ENCODE measurements at places on chromosomes 12 and 14.

- no peak for DNase-seq
These were observed 6.0 kb upstream of the SOS2 start for GRCh38 chr14:50237427-50237826.

- no peak for DNase-seq
These were observed 29.2 kb downstream of the ZCCHC8 start for GRCh38 chr12:122471324-122472226.

DNA sequence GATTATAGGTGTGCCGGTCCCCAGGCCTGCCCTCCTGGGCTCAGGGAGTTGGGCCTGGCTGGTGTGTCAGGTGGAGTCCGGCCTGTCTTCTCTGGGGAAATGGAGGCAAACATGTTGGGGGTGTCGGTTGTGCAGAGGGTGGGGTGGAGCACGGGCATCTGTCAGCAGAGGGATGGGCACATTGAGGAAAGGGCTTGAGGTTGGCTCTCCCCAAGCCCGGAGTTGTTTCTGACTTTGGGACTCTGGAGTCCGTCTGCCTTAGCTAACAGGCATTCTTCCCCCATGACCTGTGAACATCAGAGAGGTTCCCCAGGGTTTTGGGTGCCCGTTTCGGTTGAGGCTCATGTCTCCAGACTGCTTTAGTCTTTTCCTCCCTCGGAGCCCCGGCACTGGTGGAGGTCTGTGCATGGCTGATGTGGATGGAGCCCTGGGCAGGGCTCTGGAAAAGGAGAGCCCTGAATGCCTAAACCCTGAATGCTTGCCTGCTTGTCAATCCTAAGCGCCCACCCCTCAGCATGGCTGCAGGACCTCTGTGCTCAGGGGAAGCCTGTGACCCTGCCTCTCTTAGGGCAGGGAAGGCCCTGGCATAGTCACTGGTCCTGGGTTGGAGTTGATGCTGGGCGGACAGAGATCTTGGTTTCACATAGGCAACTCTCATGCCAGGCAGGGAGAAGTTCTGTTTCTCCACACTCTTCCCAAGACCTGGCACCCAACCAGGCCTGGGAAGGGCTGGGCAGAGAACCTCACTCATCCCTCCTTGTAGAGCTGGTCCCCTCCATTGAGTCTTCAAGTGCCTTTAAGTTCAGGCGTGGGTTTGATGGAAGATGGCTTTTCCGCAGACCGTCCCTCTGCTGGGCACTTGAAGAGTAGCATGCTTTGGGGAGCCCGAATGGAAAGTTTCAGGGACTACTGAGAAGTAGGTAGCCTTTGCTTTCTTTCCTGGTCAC is 12.9 kb downstream of the NYNRIN start:
- no peak for DNase-seq

GRCh38 chr12:50032515-50032853 is 7.2 kb upstream of the RACGAP1 start:
- DNase-seq, result no peak

All from T-cell (primary cell).